ENCODE measurements at places on chromosomes 1 and 21.

GRCh38 chr1:14111121-14111520 lies 411.1 kb downstream of the PRDM2 start:
- no peak for DNase-seq

DNA sequence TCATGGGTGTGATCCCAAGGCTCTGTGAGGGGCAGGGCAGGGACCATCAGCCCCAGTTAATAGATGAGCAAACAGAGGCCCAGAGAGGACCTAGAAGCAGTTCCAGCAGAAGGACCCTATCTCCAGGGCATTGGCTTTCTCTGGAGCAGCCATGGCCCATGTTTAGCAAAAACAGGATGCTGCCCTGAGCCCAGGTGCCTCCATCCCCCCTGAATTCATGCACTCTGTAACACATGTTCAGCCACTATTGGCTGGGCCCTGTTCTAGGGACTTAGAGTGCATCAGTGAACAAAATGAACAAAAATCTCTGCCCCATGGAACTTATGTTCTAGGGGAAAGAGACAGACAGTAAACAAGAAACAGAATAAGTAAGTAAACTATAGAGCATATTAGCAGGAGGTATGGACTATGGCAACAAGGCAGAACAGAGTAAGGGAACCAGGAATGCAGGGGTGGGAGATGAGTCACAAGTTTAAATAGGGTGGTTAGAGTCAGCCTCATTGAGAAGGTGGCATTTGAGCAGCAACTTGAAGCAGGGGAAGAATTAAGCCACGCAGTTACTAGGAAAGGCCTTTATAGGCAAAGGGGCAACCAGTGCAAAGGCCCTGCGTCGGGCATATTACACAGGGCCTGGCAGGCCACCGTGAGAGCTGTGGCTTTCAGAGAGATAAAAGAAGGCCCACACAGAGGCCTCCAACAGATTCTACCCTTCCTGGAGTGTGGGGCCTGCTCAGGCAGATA lies 185.9 kb upstream of the EDN2 start:
- no peak for DNase-seq

GRCh38 chr1:77484926-77485325 lies 197.5 kb downstream of the ZZZ3 start:
- DNase-seq = no peak

- no peak for DNase-seq
Measured at GRCh38 chr1:53379662-53380002, 51.8 kb upstream of the LRP8 start.

DNA sequence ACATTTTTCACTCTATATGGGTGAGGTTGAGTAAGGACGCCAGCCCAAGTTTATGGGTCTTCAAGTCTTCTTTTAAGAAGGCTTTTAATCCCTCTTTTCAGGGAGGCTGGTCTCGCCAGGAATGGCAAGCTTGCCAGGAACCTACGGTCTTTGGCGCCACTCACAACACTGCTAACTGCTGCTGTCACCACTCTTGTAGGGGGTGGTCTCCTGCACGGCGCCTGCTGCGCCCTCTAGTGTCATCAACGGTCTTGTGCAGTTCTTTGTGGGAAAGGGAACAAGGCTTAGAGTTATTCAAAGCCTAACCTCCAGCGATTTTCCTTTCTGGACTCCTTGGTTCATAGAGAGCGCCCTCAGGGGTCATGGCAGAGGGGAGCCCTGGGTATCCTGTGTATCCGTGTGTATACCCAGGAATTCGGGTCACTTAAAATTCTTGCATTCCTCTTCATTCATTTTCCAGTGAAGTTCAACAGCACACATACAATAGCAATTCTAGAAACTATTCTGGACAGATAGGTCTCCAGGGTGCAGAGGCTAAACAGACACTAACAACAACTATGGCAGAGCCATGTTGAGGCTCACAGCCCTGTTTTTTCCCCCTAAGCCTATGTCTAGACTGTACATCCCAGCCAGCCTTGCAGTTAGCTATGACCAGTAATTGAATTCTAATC lies 392.8 kb upstream of the CAMK1G start:
- DNase-seq = peak; percentile 72

DNA sequence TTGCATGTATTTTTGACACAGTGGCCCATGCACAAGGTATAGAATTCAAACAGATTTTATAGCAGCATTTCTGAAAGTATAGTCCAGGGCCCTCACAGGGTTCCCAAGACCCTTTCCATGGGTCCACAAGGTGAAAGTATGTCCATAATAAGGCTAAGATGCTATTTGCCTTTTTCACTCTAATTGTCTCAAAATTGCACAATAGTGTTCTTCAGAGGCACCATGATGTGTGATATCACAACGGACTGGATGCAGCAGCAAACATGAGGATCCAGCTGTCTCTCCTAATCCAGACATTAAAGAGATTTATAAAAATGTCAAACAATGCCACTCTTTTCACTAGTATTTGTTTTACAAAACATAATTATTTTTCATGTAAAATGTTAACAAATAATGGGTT lies 88.8 kb upstream of the PRDX6 start:
- no peak for DNase-seq

- DNase-seq = no peak
Measured at GRCh38 chr21:14306126-14306907, 76.6 kb downstream of the HSPA13 start.

GRCh38 chr1:212607913-212608391 lies 609 bp upstream of the ATF3 start:
- DNase-seq = no peak

DNA sequence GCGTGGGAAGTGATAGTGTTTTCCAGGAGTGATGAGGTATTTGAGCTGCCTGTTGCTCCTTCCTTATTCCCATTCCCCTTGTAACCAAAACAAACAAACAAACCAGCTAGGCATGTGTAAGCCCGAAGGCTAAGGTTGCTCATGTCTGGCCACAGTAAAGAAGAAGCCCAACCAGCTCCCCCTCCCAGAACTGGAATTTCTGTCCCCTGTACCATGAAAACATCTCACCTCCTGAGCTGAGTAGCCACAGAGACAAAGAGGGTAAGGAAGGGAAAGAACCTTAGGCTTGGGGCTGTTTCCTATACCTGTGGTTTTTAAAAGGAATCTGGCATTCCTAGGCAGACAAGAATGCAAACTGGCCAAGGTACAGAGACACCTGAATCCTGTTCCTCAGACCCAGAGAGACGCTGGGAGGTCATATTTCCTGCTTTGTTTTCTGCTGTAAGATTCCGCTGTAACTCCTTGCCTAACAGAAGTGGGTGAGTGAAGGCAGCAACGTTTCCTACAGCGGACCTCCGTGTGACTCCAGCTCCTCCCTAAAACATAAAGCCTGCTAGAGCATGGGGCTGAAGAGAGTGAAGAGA lies 41.7 kb upstream of the RAB4A start:
- DNase-seq = no peak

DNA sequence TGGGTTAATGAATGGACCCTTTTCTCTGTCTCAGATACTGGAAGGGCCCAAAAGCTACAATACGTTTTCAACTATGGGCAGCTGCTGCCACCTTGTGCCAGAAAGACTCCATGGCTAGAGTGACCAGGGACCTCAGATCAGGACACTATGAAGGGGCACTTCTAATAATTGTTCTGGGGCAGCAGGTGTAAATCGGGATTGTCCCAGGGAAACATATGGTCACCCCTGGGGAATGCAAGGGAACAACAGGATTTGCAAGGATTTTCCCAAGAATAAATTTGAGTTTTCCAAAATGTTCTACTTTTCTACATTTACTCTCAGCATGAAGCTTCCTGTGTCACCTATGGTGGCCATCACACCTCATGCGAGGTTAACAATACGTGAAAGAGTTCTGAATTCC lies 12.0 kb upstream of the FCAMR start:
- DNase-seq = peak; percentile 69
